ENCODE measurements at places on chromosomes 7 and 10.

GRCh38 chr10:11329062-11329673, 282.3 kb downstream of the USP6NL start:
- DNase-seq = no peak

GRCh38 chr7:23012908-23013714, 819 bp downstream of the HYCC1 start:
- DNase-seq = no peak

DNA sequence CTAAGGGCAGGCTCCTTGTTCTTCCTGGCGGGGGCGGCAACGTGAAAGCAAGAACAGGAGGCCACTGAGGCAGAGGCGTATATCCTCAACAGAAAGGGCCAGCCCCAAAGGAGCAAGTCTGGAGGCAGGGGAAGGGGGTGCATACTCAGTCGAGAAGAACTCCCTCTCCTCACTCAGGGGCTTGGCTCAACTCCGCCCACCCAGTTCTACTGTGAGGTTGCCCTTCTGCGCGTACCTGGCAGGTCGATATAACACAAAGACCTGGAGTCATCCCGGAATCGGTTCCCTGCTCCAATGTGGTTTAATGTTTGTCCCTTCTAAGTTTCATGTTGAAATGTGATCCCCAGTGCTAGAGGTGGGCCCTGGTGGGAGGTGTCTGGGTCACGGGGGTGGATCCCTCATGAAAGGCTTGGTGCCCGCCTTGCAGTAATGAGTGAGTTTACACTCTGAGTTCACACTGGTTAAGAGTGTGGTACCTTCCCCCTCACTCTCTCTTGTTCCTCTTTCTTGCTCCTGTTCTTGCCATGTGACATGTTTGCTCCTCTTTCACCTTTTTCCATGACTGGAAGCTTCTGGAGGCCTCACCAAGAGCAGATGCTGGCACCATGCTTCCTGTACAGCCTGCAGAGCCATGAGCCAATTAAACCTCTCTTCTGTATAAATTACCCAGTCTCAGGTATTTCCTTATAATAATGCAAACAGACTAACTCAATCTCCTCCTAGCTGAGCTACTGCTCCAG, 32.6 kb downstream of the GSDME start:
- no peak for DNase-seq

GRCh38 chr7:67894746-67895145, 898.1 kb downstream of the TYW1 start:
- no peak for DNase-seq

- no peak for DNase-seq
Observed at GRCh38 chr7:66403564-66403963, 198.4 kb downstream of the TPST1 start.

GRCh38 chr10:116752969-116753665, 10.8 kb upstream of the HSPA12A start:
- no peak for DNase-seq

DNA sequence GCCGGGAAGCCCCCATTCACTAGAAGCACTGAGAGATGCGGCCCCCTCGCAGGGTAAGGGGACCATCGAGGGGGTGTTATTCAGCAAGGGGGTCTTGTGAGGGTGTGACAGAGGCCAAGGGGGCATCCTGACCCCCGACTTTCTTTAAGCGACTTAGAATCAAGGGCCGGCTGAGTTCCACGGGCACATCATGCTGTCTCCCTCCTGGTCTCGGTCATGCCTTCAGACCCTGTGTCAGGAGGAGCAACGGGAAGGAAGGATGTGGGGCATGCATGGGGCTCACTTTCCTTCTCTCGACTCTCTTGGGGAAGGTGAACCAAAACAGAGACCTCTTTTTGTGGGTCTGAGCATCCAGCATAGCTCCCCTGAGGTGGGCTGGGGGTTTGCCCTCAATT, 2.5 kb downstream of the ACSL5 start:
- no peak for DNase-seq

- DNase-seq = no peak
Observed at GRCh38 chr7:151012911-151013347, 11.4 kb downstream of the ATG9B start.

GRCh38 chr10:2475711-2476217, 591.6 kb upstream of the PFKP start:
- no peak for DNase-seq

- no peak for DNase-seq
Observed at GRCh38 chr7:56107954-56108258, 1.6 kb upstream of the CHCHD2 start.
